NCI-H748 treated with DMSO at 0.1 percent for 48 hours (cell line): ENCODE measurements at places on chromosomes 4 and X.

DNA sequence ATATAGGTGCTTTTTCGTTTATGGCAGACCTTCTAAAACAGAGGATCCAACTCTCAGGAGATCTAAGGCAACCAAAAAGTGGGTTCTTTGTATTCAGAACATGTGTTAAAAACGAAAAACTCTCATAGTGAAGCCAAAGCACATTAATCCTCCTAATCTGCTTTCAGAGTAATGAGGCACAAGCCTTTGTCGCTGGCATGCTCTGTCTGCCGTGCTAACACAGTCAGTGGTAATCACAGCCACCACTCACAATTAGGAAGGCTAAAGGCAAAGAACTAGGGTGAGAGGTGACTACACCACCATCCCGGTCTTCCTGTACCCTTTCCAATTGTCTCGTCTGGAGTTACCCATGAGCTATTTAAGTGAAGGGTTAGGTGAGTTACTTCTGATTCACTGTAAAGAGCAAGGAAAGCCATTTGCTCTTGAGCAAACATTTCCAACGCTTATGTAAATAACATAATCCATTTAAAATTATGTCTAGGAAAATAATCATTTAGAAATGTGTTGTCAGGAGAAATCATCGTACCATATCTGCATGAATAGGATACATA is 40.7 kb downstream of the NPY2R start:
- DNase-seq, result peak; percentile 4

- DNase-seq, result no peak
Measured at GRCh38 chr4:87933337-87933736, 42.2 kb upstream of the SPP1 start.

- DNase-seq, result peak; percentile 13
Measured at GRCh38 chr4:163681208-163681821, 186.8 kb downstream of the TMA16 start.

GRCh38 chr4:74158466-74159142 is 686 bp downstream of the MTHFD2L start:
- DNase-seq, result no peak

DNA sequence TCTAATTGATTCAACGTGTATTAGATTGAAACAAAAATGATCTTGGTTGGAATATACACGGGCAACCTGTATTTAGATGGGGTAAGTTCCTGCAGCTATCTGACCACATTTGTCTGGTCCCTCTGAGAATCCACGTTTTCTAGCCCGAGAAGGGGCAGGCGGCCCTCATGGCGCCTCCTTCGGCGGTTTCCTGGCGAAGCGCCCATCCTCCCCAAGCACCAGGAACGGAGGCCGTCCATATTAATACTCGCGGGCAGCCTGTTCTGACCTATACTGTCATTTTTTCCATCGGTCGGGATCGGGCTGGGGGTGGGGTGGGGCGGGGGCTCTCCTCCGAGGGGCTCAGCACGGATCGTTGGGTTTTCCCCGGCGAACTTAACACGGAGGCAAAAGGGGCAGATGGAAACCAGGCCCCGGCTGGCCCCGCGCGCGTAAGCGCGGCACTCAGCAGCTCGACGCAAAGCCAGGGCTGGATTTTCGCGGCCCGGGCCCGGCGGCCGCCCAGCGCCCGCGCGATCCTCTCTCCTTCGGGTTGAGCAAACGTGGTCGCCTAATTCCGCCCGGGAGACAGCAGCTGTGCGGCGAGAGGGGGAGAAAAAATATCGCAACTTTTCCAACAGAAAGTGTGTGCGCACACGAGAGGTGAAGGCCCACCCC is 77.2 kb upstream of the BCOR start:
- peak; percentile 25 for DNase-seq
